ENCODE measurements at places on chromosomes 4 and X. TPM values are rescaled to one million over a fixed set of nuclear protein-coding genes. Genes with fewer than 3 reads are reported as not detected.

GRCh38 chr4:150583287-150584110, 1.5 kb downstream of the MAB21L2 start:
- no peak for DNase-seq
- peaks cover 3% of the 10 kb centered on the region for H3K36me3 ChIP-seq
- H3K27ac ChIP-seq = no peak overlapping the region
- no peaks in the 10 kb centered on the region for H3K4me1 ChIP-seq
- no peak overlapping the region for H3K4me3 ChIP-seq
- H3K27me3 ChIP-seq = no peaks in the 10 kb centered on the region

- no peaks in the 10 kb centered on the region for H3K36me3 ChIP-seq
- H3K27me3 ChIP-seq = no peaks in the 10 kb centered on the region
- no peaks in the 10 kb centered on the region for H3K4me1 ChIP-seq
- H3K4me3 ChIP-seq = no peak overlapping the region
- DNase-seq = no peak
These were observed 167.6 kb downstream of the ARHGAP24 start for GRCh38 chr4:85642356-85643100.

GRCh38 chr4:94175553-94176261, 32.0 kb upstream of the SMARCAD1 start:
- no peak overlapping the region for H3K27ac ChIP-seq
- no peaks in the 10 kb centered on the region for H3K36me3 ChIP-seq
- no peaks in the 10 kb centered on the region for H3K4me1 ChIP-seq
- DNase-seq = no peak

GRCh38 chr4:112793033-112793432, 156.1 kb downstream of the LARP7 start:
- no peaks in the 10 kb centered on the region for H3K36me3 ChIP-seq
- no peak overlapping the region for H3K27ac ChIP-seq
- peaks cover 18% of the 10 kb centered on the region for H3K4me1 ChIP-seq
- H3K4me3 ChIP-seq = no peak overlapping the region
- no peaks in the 10 kb centered on the region for H3K27me3 ChIP-seq

The TMPRSS11B gene
- not detected for total RNA-seq

GRCh38 chr4:31467781-31468180, 747.6 kb downstream of the PCDH7 start:
- no peaks in the 10 kb centered on the region for H3K36me3 ChIP-seq
- H3K27ac ChIP-seq = no peak overlapping the region
- H3K4me3 ChIP-seq = no peak overlapping the region

- peak overlapping the region; percentile 26 for H3K27ac ChIP-seq
- DNase-seq = no peak
- H3K36me3 ChIP-seq = no peaks in the 10 kb centered on the region
- no peak overlapping the region for H3K4me3 ChIP-seq
- no peaks in the 10 kb centered on the region for H3K27me3 ChIP-seq
These were observed 239.4 kb upstream of the STK26 start for GRCh38 chrX:131783555-131784308.

The TCEAL5 gene
- total RNA-seq = not detected

The KIT gene
- 2.0 TPM for total RNA-seq

The SPACA5B gene
- total RNA-seq = not detected

The SOWAHB gene
- total RNA-seq = 6.3 TPM

DNA sequence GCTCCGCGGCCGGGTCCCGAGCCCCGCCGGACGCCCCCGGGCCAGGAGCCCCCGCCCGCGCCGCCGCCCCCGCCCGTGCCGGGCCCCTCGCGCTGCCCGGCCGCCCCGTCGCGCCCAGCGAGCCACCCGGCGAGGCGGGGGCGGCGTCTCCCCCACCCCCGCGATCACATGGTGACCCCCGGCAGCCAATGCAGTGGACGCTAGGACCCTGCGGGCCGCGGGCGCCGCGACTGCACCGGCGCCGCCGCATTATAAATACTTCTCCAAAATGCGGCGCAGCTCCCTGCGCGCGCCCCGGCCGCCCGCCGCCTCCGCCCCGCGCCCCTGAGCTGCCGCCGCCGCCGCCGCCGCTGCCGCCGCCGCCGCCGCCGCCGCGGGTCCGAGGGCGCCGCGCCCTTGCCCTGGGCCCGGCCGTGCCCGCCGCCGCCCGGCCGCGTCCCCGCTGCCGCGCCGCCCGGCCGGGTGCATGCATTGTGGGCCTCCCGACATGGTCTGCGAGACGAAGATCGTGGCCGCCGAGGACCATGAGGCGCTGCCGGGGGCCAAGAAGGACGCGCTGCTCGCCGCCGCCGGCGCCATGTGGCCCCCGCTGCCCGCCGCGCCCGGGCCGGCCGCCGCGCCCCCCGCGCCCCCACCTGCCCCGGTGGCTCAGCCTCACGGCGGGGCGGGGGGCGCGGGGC, at the start of gene NAT8L:
NAT8L (plus strand) TSS at position 282 of the 680 bp plus-strand sequence; CDS start at position 467, 185 bp downstream.
- no peaks in the 10 kb centered on the region for H3K4me1 ChIP-seq
- no peaks in the 10 kb centered on the region for H3K36me3 ChIP-seq
- no peak within 1 kb of the TSS for H3K27ac ChIP-seq
- DNase-seq = peak; percentile 46
- H3K4me3 ChIP-seq = peak within 1 kb of the TSS; percentile 43
- H3K27me3 ChIP-seq = no peaks in the 10 kb centered on the region

DNA sequence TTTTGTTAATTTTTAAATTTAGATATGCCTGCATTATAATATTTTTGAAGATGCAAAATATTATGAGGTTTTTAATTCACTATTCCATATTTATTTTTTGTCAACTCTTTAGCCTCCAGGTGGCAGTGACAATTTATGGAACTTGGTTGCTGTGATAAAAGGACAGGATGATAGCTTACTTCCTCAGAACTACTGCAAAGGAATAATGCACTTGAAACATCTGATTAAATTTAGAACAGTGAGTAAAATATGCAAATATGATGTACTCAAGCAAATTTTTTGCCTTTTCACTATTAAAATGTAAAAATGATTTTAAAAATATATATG, 45.1 kb downstream of the SPATA4 start:
- no peaks in the 10 kb centered on the region for H3K36me3 ChIP-seq
- no peaks in the 10 kb centered on the region for H3K4me1 ChIP-seq
- H3K4me3 ChIP-seq = no peak overlapping the region
- DNase-seq = no peak
- no peak overlapping the region for H3K27ac ChIP-seq

- no peaks in the 10 kb centered on the region for H3K4me1 ChIP-seq
- peak within 1 kb of the TSS; percentile 65 for H3K4me3 ChIP-seq
- peak within 1 kb of the TSS; percentile 60 for H3K27ac ChIP-seq
- no peaks in the 10 kb centered on the region for H3K36me3 ChIP-seq
These were observed at the start of gene MAP7D3 for GRCh38 chrX:136251041-136251991. Gene MAP7D3, minus strand, starts transcription at chrX:136251400. Its CDS starts 42 bp downstream, at chrX:136251358.

DNA sequence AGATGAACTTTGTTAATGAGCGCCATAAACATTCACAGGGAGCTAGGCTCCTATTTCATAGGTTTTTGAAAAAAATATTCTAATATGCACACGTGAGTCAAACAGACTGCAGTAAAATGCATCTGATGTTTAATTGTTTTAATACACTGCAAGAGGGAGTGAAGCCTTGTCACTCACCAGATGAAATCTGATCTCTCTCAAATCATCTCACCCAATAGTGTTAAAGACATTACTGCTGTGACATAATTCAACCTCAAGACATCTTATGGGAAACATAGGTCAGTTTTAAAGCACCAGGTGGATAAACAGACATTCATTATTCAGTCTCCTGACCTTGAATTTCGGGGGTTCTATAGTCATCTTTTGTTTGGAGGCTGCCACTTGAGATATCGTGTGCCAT, 148.3 kb downstream of the MAML3 start:
- no peak overlapping the region for H3K4me3 ChIP-seq
- DNase-seq = no peak
- no peaks in the 10 kb centered on the region for H3K27me3 ChIP-seq
- H3K4me1 ChIP-seq = no peaks in the 10 kb centered on the region

DNA sequence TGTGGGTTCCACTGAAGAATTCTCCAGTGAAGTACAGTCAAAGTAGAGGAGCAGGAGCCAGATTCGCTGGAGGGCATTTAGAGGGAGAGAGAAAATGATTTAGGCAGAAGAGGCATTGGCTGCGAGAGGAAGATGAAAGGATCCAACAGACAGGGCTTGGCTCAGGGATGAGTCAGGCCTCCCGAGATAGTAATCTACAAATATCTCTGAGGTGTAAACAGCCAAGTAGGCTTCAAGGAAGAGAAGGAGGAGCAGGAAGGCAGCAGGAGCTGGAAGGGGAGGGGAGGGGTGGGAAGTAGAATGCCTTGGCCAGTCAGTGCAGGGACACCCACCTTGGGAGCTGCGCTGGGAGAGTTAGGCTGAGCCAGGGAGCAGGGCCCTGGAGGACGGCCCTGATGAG, 55.5 kb downstream of the PJA1 start:
- peaks cover 54% of the 10 kb centered on the region for H3K4me1 ChIP-seq
- H3K36me3 ChIP-seq = no peaks in the 10 kb centered on the region
- no peaks in the 10 kb centered on the region for H3K27me3 ChIP-seq
- H3K27ac ChIP-seq = peak overlapping the region; percentile 43
- no peak overlapping the region for H3K4me3 ChIP-seq

DNA sequence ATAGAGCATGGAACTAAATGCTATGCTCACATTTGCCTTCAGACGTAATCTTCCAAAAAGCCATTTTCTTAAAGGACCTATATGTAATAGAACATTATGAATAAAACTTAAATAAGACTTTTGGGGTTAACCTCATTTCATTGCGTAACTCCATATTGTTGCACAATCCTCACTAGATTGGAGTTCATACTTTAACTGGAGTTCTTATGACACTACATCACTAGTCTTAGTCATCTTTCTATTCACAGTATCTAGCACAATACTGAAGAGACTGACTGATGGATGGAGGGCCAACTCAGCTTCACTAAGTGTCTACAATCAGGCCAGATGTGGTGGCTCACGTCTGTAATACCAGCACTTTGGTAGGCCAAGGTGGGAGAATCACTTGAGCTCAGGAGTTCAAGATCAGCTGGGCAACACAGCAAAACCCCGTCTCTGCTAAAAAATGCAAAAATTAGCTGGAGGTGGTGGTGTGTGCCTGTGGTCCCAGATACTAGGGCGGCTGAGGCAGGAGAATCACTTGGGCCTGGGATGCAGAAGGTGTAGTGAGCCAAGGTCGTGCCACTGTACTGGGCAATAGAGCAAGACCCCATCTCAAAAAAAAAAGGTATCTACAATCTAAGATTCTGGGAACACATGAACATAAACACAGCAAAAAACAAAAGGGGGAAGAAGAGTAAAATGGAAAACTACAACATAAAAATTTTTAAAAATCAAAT, 80.8 kb upstream of the MAB21L2 start:
- no peaks in the 10 kb centered on the region for H3K36me3 ChIP-seq
- DNase-seq = no peak
- H3K4me3 ChIP-seq = no peak overlapping the region
- no peaks in the 10 kb centered on the region for H3K27me3 ChIP-seq

DNA sequence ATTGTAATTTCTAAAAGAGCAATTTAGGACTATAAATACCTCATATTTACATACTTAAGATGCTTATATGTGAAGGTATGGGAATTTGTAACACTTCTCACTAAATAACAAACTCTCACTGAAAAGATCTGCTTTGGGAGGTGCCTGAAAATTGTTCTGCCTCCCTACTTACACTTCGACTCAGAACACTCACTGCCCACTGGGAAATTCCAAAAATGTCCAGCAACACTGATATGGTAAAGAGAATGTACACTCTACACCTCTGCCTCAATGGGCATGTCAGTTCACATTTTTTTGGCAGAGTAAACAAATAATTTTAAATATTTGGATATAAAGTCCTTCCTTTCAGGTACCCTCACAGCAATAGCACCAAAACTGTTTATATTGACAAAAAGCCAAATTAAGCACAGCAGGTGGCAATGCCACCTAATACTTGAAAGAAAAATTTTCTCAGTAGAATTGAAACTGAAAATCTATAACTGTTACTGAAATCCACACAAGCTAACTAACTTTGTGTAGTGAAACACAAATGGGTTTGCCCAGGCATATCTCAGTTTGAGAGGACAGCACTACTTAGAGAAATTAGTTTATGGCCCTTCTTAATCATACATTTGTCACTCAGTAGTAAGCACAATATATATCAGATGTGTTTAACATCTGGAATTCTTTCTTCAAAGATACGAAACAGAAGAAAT, 67.1 kb downstream of the PRDM5 start:
- H3K27ac ChIP-seq = no peak overlapping the region
- H3K27me3 ChIP-seq = no peaks in the 10 kb centered on the region
- H3K4me3 ChIP-seq = no peak overlapping the region

DNA sequence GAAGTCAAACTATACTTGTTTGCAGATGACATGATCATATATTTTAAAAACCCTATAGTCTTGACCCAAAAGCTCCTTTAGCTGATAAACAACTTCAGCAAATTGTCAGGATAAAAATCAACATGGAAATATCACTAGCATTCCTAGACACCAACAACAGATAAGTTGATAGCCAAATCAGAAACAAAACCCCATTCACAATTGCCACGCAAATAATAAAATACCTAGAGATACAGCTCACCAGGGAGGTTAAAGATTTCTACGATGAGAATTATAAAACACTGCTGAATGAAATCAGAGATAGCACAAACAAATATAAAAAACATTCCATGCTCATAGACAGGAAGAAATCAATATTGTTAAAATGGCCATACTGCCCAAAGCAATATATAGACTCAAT, 605.0 kb upstream of the GRIA3 start:
- no peak overlapping the region for H3K27ac ChIP-seq
- no peak overlapping the region for H3K4me3 ChIP-seq
- H3K36me3 ChIP-seq = no peaks in the 10 kb centered on the region
- H3K4me1 ChIP-seq = no peaks in the 10 kb centered on the region

All from Caco-2 (cell line).